ENCODE measurements at places on chromosomes 7 and 10. TPM values are rescaled to one million over a fixed set of nuclear protein-coding genes. Genes with fewer than 3 reads are reported as not detected.

The DBF4 gene
- 20.3 TPM for total RNA-seq

DNA sequence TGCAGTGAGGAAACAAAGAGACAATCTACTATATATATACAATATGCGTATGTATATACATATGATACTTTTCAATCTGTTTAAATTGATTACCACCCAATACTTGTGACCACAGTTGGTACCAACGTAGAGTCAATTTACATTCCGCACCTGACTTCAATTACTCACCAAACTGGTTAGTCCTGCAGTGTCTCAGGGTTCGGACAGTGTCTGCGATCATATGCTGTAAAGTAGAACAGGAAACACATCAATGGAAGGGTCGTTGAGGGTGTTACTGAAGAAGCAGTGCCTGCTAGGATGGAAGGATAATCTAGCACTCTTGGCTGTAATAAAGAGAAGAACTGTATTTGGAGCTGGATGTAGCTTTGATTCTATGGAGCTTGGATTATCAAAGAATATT, 179.7 kb upstream of the CDCA7L start:
- DNase-seq: no peak

The ELMO1 gene
- total RNA-seq: not detected

DNA sequence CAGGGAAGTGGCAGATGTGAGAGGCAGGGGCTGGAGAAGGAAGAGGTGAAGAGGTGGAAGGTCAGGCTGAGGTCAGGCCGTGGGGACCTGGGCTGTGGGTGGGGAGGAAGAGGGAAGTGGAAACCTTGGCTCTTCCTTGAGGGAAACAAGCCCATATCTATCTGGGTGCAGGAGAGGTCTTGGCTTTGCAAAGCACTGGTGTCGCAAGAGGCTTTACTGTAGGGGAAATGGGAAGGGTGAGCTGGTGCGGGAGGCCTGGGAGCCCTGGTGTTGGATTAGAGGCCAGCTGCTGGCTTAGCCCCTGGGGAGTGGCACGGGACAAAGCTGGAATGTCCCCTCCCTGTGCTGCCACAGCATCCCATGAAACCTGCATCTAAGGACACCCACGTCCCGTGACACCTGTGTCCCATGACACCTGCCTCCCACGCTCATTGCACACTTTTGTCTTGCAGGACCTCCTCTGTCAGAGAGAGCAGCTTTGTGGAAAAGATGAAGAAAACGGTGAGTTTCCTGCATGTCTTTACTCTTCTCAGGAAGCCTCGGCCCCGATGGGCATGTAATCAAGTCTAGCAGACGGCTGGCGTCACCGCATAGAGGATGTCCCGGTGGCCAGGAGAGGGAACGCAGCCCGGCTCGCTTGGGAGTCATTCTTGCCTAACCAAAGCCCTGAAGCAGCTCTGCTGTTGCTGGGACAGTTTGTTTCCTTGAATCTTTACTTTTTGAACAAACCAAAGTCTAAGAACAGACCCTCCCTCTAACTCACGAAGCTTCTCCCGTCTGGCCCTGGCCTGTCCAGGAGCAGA, 22.2 kb downstream of the TMEM120A start:
- DNase-seq: no peak

The ADAM8 gene
- total RNA-seq: under 0.01 TPM

The CFAP43 gene
- not detected for total RNA-seq

The CYP2C9 gene
- not detected for total RNA-seq

The FAM241B gene
- total RNA-seq: 0.18 TPM

The MCM7 gene
- 130 TPM for total RNA-seq

The COL28A1 gene
- total RNA-seq: under 0.01 TPM

DNA sequence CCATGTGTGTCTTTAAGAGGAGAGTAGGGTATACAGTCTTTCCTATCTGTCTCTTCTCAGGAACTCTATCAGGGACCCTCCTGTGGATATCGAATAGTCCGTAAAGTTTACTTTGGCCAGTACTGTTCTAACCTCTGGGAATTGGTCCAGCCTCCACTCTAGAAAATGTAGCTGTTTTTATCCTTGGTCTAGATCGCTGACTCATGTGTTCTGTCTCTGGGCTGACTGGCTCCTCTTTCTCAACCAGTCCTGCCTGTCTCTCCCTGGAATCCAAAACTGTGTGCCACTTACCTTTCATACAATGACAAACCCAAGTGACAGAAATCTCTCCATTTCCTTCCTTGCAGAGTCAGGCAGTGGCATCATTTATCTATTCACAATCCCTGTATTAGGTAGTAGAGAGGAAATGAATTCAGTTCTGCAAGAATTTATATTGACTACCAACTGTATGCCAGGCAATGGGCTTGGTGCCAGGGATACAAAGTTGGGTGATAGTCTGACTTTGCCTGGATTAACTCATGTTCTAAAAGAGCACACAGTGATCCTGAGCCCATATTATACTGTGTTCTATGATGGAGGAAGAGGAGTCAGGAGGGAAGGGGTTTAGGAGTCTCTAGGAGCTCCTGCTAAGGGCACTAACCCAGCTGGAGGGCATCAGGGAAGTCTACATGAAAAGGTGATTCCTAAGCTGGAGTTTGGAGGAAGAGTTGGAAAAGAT, 232.7 kb downstream of the LRMDA start:
- no peak for DNase-seq

DNA sequence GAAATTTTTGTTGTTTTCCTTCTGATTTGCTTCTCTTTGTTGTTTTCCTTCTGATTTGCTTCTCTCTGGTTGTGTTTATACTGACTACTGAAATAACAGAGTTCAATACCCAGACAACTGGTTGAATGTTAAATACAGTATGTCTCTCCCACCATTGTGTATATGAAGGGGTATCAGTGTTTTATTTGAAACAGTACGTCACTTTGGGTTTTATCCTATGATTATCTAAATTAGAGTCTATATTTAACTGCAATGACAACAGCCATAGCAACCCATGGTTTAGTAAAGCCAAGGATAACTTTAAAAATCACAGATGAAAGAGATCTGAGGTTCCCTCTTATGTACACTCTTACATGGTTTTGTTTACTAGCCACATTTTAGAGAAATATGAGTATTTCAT, 141.3 kb downstream of the GNAT3 start:
- no peak for DNase-seq

GRCh38 chr10:101231092-101231491, 1.8 kb upstream of the LBX1 start:
- DNase-seq: no peak

DNA sequence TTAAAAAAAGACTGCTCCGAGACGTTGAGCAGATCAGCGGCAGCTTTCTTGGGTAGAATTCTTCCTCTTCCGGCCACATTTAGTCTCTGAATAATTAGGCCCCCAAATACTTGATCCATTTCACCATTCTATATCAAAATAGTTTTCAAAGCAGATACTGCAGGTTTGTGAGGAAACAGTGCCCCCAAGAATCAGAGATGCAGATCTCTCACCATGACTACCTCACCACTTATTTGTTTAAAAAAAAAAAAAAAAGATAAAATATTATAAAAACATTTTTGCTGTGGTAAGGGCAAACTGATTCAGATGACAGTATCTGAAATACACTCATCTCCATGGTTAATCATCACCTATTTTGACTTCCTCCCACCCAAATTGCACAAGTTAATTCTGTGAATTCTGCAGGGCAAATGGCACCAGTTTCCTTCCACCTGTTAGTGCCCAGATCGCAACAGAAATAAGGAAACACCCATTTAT, 210.4 kb downstream of the FAM107B start:
- DNase-seq: no peak

The EPDR1 gene
- total RNA-seq: not detected

GRCh38 chr7:120486164-120486563, 213.2 kb downstream of the KCND2 start:
- no peak for DNase-seq

DNA sequence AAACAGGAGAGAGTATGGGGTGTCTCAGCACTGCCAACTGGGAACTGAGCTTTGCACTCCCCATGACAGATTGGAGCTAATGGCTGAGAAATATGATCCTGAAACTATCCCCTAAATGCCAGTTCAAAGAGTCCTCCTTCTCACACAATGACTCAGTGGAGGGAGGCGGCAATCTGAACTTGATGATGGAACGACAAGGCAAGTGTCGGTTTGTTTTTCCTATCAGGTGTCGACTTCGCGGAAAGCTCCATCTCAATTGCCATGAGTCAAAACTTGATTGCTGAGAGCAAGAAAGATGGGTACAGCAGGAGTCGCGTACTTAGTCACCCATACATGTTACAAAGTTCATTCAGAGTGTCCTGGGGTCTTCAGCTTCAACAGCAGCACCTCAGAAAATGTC, 52.5 kb downstream of the NPY start:
- no peak for DNase-seq

The EVX1 gene
- not detected for total RNA-seq

DNA sequence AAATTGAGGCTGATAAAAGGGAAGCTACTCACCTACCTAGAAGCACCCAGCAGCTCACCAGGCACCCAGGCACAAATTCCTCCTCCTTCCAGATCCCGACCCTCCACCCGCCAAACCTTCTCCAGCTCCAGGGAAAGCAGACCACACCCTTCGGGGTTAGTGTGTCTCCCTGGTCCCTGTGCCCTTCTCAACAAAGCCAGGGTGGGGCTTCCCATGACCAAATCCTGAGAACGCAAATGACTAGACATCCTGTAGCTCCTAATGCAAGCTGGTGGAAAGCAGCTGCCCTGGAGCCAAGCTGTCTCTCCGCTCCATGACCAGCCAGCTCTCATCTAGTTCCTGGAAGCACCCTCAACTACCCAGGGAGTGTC, 4.4 kb downstream of the TBX20 start:
- no peak for DNase-seq

DNA sequence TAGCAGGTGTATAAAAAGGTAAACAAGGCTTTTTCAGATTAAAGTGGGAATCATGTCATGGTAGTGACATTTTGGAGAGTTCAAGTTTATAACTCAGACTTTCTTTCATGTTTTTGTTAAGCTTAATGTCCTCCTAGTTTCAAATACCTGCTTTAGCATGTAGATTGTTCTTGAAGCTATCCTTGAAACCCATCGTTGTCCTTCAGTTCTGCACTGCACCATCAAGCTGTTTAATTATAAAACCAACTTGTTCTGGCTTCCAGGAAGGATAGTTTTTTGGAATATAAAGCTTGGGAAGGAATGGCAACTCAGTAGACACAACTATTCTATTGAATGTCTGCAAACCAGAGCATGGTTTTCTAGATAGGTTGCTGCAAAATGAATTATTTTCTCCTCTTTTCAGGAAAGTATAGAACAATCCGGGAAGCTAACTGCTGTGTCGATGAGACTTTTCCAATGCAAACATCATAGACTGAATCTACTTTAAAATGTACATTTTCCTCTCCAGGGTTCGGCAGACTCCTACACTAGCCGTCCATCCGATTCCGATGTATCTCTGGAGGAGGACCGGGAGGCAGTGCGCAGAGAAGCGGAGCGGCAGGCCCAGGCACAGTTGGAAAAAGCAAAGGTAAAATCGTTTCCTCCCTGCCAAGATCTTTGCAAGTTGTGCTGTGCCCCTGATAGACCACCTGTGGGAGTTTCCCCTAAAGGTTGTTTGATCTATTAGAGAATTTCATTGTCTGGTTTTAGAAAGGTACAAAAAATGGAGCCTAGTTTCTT, 249.8 kb downstream of the NSUN6 start:
- no peak for DNase-seq

All from IMR-90 (cell line).